ENCODE measurements at places on chromosomes 5 and 9. TPM values are rescaled to one million over a fixed set of nuclear protein-coding genes. Genes with fewer than 3 reads are reported as not detected.
A peak's percentile ranks its signal among the peaks of the same experiment; 100 is the strongest.

WASHC1 gene
- total RNA-seq = 8.2 TPM

IRGM gene
- total RNA-seq = not detected

ATP10B gene
- not detected for total RNA-seq

ENHO gene
- total RNA-seq = 0.42 TPM

DNA sequence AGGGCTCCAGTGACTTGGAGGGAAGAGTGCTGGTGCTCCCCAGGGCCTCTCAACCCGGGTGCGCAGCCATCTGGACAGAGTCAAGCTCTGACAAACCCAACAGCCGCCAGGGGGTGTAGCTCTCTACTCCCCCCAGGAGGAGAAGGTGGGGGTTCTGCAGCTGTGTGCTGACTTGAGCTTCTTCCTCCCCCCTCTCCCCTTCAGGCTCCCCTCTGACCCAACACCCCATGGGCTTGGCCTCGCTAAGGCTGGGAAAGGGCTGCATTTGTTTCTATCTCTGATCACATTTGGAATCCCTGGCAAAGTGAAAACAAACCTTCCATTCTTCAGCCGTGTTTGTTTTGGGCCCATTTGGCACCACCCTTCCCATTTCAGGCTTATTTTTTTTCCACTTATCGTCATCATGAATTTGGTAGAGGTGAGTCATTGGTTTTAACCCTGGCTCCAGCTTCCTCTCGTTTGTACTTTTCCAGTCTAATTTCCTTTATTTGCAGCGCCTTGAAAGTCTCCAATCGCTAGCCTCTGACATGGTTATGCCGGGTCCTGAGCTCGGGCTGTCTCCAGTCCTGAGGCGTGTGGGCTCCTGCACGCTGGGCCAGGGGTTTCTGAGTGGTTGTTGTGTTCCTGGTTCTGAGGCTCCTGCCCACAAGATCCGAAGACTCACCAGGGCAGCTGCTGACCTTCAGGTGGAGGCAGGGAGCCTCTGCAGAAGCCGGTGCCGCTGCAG is 36.1 kb downstream of the DAP start:
- peak overlapping the region; percentile 81 for H3K27ac ChIP-seq
- H3K4me3 ChIP-seq = no peak overlapping the region
- H3K27me3 ChIP-seq = no peaks in the 10 kb centered on the region
- H3K36me3 ChIP-seq = no peaks in the 10 kb centered on the region
- DNase-seq = peak; percentile 72

GRCh38 chr9:120730654-120731514 is 16.6 kb upstream of the MEGF9 start:
- H3K27me3 ChIP-seq = no peaks in the 10 kb centered on the region
- no peak overlapping the region for H3K4me3 ChIP-seq
- no peaks in the 10 kb centered on the region for H3K36me3 ChIP-seq
- peak; percentile 44 for DNase-seq
- peaks cover 47% of the 10 kb centered on the region for H3K4me1 ChIP-seq
- peak overlapping the region; percentile 52 for H3K27ac ChIP-seq

DNA sequence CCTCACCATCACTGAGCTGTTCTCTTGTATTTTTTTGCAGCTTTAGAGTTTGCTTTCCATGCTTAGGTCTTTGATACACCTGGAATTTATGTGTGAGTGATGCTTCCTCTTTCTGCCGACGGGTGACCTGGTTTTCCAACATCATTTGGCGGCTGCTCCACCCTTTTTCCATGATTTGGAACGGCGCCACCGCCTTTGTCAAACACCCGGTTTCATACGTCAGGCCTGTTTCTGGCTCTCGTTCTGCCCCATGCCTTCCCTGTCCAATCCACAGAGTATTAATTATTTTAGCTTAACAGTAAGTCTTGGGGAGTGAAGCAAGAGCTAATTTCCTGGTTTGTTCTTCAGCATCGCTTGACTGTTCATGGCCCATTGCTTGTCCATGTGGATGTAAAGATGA is 30.2 kb downstream of the CACNA1B start:
- no peak overlapping the region for H3K4me3 ChIP-seq
- no peaks in the 10 kb centered on the region for H3K36me3 ChIP-seq
- H3K27ac ChIP-seq = no peak overlapping the region
- no peaks in the 10 kb centered on the region for H3K4me1 ChIP-seq
- no peak for DNase-seq
- H3K27me3 ChIP-seq = no peaks in the 10 kb centered on the region

GRCh38 chr9:121976751-121977150 is 116.4 kb downstream of the TTLL11 start:
- H3K4me3 ChIP-seq = no peak overlapping the region
- no peaks in the 10 kb centered on the region for H3K36me3 ChIP-seq
- no peak for DNase-seq
- H3K27me3 ChIP-seq = no peaks in the 10 kb centered on the region
